A549 treated with ZK216348 at 1 μM for 4 hours (cell line): ENCODE measurements at places on chromosomes 13 and 19. TPM values are rescaled to one million over a fixed set of nuclear protein-coding genes. Genes with fewer than 3 reads are reported as not detected.

CYP4F8 gene
- total RNA-seq = not detected in 5 replicates

DAPK3 gene
- total RNA-seq = 36.8 to 52.9 TPM (median 47.1 TPM) in 5 replicates

TPTE2 gene
- total RNA-seq = not detected in 5 replicates

ZNF490 gene
- 0.49 to 1.3 TPM (median 0.65 TPM) in 5 replicates for total RNA-seq

ZNF382 gene
- not detected in 5 replicates for total RNA-seq

PDX1 gene
- total RNA-seq = 0.05 to 0.09 TPM in 2 of 5 replicates, not detected in the others

ZC3H4 gene
- total RNA-seq = 18.4 to 23.8 TPM (median 20.5 TPM) in 5 replicates

ITM2B gene
- total RNA-seq = 133 to 167 TPM (median 150 TPM) in 5 replicates

SULT2A1 gene
- total RNA-seq = not detected in 5 replicates

RFPL4AL1 gene
- not detected in 5 replicates for total RNA-seq

CGB2 gene
- 0.41 to 0.94 TPM in 2 of 5 replicates, not detected in the others for total RNA-seq

ZNF726 gene
- total RNA-seq = 0.43 to 0.82 TPM (median 0.48 TPM) in 5 replicates

TNPO2 gene
- 24.7 to 40.2 TPM (median 36.9 TPM) in 5 replicates for total RNA-seq

RGL3 gene
- total RNA-seq = 1.7 to 2.7 TPM (median 2.2 TPM) in 5 replicates

PINLYP gene
- 0.18 to 0.40 TPM (median 0.32 TPM) in 4 of 5 replicates, not detected in the other for total RNA-seq
